ENCODE measurements at places on chromosomes 2 and 18.

DNA sequence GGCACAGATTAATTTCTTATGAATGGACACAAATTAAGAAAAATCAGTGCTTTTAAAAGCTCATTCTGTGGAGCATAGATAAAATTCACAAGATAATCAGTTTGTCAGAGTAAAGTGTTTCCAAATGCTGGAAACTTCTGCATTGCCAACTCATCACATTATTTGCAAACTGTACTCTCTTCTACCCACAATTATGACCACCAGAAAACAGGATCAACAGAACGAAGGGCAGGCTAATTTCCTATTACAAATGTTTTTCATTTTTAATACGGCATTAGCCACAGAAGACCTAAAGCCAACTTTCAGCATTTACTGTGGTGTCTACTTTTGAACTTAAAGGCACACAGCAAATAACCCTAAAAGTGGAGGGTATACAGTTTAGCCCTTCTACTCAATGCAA is 6.0 kb downstream of the IRS1 start:
- no peak for DNase-seq

- DNase-seq: no peak
These were observed 21.2 kb downstream of the GRB14 start for GRCh38 chr2:164599954-164600589.

- no peak for DNase-seq
These were observed 26.5 kb upstream of the C2orf74 start for GRCh38 chr2:61135510-61135909.

- no peak for DNase-seq
These were observed at the start of gene CACNB4 for GRCh38 chr2:152098496-152099366. Gene CACNB4 (minus strand): TSS chr2:152099044.

DNA sequence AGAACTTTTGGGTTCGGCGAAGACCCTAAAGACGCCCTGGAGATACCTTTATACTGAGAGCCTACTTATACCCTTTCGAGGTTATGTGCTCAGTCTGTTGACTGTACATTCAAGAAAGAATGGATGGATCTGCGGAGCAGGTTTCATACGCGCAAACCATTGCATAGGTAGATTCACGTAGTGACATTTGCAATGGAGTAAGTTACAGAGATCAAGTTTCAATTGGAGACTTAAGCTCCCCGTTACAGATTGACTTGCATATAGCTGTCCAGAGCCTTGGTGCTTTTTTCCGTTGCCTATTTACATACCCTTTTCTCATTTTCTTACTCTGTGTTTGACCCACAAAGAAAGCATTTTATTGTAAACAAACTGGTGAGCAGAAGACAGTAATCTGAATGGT is 923 bp downstream of the PSMD1 start:
- no peak for DNase-seq
